HEK293T (cell line): ENCODE measurements at places on chromosomes 12 and 14.
A peak's percentile ranks its signal among the peaks of the same experiment; 100 is the strongest.

DNA sequence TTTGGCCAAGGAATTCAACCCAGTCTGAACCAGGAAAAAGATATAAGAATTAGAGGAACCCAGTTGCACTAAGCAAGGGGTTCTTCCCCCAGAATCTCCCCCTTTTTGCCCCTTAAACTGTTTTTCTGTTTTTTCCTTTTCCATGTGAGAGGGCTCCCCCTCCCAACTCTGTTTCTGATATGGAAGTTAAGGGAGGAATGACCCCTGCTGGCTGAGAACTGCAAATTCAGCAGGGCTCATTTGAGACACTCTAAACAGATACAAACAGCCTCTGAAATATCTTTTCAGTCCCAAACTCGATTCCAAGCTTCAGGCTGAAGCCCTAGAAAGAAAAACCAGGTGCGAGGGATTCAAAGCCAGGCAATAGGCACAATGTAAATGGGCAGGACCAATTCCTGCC, 132.7 kb downstream of the SLC41A2 start:
- no peak for DNase-seq

GRCh38 chr14:34113005-34113511, 162.2 kb upstream of the EGLN3 start:
- no peak for DNase-seq

GRCh38 chr14:91284791-91285548, 40.5 kb upstream of the GPR68 start:
- DNase-seq: peak; percentile 78

DNA sequence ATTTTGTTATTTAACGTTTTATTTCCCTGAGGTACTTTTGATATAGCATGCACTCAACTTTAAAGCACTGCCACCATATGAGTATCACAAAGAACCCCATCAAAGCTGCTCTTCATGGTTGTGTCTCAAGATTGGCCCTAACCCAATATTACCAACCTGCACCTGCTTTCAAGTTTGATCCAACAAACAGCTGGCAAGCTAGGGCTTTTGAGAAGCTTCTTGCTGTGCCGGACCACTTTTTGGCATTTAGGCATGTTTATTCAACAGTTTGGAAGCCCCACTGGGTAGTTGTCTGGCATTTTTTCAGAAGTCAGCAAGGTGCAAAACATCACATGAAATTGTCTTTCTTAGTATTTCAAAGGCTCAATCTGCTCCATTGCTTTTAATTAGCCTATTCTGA, 137.2 kb upstream of the PLEKHA5 start:
- no peak for DNase-seq

GRCh38 chr12:7091171-7091570, 1.1 kb downstream of the C1R start:
- no peak for DNase-seq

DNA sequence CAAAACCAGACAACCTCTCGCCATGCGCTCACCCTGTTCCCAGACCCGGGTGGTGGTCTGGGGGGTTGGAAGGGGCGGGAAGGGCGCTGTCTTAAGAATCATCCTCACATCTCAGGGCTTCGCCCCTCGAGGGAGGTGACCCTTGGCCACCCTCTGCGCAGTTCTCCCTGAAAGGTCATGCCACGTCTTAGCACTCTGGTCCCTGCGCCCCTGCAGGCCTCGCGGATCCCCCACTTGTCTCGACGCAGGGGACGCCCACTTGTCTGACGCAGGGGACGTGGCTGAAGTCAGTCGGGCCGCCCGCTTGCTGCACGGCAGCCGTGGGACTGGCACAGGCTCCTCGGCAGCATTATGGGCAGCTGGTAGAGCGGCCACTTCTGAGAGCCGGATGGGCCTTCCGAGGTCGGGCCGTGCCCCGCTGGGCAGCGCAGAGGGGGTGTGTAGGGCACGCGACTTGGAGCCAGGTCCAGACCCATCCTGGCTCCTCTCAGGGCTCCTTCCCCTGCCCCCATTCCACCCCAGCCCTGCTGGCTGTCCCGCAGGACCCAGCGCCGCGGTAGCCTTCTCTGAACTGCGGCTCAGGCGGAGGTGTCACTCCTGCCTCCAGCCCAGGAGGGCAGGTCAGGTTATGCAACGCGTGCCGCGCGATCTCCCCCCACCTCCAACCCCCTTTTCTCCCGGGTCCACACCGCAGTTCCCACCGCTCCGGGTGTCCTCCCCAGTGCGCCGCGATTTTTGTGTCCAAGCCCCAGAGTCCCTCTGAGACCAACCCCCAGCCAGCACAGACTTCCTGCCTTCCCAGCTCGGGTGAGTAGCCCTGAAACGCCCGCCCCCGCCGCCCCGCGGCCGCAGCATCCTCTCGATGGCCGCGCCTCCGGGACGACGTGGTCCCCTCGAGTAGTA, 40.9 kb upstream of the CAPRIN2 start:
- DNase-seq: peak; percentile 68

- DNase-seq: peak; percentile 53
Measured at GRCh38 chr12:112261559-112261958, 120.7 kb downstream of the HECTD4 start.

DNA sequence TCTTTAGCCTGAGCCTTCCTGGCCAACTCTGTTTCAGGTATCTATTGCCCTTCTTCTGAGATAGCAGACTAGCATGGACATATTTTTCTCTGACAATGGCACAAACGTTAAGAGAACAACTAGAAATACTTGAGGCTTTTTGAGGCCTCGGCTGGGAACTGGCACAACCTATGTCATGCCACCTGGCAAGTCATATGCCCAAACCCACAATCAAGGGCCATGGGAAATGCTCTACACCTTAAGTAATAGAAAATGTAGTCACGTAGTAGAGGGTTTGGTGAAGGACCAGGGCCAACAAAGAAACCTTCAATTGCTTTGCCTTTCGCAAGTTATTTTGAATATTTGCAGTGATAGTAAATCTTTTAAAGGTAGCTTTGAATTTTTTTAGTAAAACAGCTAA, 325.4 kb downstream of the ZFP36L1 start:
- DNase-seq: no peak

DNA sequence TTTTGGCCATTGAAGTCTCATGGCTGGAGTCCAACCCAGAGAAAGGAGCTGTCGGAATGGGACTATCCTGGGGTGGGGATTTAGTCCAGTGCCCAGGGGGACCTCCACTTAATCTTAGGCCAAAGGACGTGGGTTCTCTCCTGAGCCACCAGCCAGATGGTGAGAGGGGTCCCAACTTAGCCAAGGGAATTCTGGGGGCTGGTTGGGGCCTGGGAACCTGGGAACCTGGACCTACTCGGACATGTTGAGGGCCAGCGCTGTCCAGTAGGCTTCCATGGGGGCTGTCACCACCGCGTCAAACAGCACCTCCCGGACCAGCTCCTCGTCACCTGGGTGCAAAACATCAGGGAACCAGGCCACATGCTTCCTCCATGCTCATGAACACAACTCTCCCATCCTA, 33.4 kb downstream of the LRTM2 start:
- DNase-seq: no peak

- no peak for DNase-seq
Measured at GRCh38 chr14:45678163-45678562, 425.2 kb upstream of the MIS18BP1 start.

- no peak for DNase-seq
Measured at GRCh38 chr14:32986791-32987540, 48.3 kb downstream of the NPAS3 start.
